ENCODE measurements at places on chromosomes 12 and 14.

- DNase-seq: no peak
Measured at GRCh38 chr12:28158353-28158752, 31.9 kb upstream of the CCDC91 start.

DNA sequence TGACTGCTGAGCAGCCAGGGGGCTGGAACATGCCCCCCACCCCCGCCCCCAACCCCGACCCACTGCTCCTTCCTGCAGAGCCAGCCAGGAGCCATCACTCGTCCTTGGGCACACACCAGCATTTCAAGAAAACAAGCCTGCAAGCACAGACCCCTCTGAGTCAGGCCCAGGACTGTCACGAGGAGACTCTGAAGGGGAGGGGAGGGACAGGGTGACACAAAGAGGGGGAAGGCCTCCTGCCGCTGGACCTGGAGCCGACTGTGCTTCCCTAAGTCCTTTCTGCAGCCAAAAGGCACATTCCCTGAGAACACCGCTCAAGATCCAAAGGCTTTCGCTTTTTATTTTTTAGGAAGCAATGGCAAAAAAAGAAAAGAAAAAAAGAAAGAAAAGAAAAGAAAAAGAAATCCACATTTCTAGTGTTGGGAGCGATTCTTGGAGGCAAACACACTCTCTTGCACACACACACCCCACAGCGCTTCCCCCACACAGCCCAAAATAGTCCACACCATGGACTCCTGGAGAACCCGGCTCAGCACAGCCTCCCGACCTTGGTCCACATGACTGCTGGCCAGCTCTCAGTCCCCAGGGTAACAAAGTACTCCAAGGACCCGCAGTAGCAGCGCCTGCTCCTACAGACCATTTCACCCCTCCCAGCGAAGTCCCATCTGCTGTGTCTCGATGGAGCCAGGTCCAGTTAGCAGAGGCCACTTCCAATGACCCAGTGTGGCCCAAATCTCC, 101.7 kb downstream of the DPF3 start:
- no peak for DNase-seq

DNA sequence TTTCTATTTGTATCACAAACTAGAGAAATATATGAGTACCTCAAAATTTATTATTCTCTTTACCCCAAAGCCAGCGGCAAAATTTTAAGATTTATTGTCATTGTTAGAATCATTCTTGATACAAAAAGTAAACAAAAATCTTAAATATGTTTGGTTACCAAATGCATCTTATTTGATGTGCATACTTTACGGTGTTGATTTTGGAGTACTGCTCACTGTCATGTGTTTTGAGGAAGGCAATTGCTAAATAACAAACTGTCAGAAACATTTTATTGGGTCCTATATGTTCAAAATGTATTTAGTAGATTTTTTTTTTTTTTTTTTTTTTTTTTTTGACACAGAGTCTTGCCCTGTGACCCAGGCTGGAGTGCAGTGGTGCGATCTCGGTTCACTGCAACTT, 124.9 kb downstream of the PTPRR start:
- DNase-seq: no peak

DNA sequence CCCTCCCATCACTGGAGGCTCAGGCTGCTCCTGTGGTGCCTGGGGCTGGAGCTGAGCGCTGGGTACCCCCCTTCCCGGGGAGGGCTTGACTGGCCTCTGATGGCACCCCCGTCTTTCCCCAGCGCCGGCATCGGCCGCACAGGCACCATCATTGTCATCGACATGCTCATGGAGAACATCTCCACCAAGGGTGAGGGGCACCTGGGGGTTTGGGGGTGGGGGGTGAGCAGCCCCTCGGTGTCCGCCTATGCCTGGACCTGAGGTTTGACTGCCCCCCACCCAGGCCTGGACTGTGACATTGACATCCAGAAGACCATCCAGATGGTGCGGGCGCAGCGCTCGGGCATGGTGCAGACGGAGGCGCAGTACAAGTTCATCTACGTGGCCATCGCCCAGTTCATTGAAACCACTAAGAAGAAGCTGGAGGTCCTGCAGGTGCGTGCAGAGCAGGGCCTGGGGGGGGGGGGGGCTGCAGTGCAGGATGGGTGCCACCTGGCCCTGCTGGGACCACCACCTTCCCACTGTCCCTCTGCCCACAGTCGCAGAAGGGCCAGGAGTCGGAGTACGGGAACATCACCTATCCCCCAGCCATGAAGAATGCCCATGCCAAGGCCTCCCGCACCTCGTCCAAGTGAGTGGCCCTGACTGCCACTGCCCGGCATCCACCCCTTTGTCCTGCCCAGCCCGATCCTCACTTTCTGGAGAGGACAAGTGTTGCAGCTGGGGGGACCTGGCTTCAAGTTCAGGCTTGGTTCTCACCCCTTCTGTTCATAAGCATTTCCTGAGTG, 8.8 kb downstream of the PTPN6 start:
- no peak for DNase-seq

- DNase-seq: no peak
Measured at GRCh38 chr12:30108666-30109065, 324.9 kb upstream of the TMTC1 start.
